ENCODE measurements at places on chromosomes 12 and 14.
A peak's percentile ranks its signal among the peaks of the same experiment; 100 is the strongest.

DNA sequence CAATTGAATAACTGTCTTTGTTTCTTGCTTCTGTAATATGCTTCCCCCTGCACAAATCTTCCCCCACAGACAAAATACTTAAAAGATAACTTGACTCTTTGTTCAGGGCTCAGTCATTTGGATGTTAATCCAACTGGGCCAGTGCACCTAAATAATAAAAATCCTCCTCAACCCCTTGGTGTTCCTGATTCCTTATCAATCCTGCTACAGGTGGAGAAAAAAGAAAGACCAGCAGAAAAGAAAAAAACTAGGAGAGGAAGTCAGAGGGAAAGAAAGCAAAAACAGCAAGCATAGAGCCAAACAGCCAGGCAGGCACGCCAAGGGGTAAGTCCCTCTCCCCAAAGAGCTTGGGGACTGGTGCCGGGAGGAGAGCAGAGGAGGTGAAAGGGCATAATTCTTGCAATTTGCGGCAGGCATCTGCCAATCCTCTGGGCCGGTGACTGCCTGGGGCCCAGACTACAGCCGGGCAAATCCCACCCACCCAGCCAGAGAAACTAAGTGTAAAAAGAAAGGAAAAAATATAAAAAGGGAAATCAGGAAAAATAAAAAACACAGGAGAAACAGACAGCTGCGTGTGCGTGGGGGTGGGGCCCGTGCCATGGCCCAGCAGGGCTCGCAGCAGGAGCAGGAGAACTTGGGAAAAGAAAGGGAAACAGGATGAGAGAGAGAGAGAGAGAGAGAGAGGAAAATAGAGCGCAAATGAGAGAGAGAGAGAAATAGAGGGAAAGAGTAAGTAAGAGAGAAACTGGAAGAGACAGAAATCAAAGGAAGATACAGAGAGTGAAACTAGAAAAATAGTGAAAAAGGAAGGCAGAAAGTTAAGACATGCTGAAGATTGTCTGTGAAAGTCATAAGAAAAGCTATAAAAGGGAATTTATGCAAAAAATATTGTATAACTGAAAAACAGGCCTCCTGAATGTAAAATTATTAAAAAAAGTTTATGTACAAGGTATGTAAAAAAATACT is 21.4 kb downstream of the KLRK1 start:
- DNase-seq, result no peak

DNA sequence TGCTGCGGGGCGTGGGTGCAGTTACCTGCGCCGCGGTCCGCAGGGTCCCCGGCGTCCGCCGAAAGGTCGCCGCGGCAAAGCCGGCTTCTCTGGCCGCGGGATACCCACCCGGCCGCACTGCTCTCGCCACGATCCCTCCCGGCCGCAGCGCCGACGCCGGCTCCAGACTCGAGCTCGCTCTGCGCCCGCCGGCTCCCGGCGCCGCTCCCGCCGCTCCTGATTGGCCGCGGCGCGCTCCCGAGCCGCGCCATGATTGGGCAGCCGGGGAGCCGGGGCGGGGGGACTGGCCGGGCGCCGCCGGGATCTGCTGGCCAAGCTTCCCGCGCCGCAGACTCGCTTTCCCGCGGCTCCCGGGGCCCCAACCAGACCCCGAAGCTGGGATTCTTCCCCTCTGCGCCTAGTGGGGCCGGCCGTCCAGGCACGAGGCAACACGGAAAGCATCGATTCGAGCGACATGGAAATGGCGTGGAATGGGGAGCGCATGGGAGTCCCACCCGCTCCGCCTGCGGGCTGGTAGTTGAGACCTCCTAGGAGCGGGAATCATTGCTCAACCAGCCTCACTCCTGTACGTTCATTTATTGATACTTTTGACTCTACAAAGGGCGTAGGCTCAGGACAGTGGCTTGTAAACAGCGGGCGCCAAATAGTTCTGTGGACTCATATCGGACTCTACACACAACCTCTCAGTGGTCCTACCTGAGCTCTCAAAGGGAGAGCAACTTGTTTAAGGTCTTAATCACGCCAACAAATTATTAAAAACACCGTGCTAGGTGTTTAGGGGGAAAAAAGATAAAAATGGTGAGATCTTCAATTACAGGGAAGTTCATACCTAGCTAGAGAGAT is 36.4 kb upstream of the STON2 start:
- peak; percentile 35 for DNase-seq

- DNase-seq, result no peak
Observed at GRCh38 chr12:51759695-51760094, 88.8 kb downstream of the FIGNL2 start.

- DNase-seq, result no peak
Observed at GRCh38 chr14:96874127-96874526, 76.9 kb downstream of the VRK1 start.

GRCh38 chr12:131349397-131350127 is 361.3 kb upstream of the SFSWAP start:
- DNase-seq, result no peak

DNA sequence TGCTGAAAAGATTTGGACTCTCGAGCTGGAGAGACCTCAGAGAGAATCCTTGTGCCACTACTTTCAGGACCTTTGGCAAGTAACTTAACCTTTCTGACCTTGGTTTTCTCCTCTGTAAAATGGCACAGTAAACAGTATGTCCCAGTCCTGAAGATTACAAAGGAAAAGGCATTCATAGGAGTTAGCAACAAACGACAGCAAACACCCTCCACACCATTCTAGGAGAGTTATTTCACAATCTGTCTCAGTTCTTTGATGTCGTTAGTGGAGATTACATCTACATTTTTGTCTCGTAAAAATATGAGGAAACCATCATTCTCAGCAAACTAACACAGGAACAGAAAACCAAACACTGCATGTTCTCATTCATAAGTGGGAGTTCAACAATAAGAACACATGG is 205.7 kb downstream of the ITPR2 start:
- DNase-seq, result no peak

GRCh38 chr14:36467332-36467731 is 52.7 kb downstream of the NKX2-1 start:
- no peak for DNase-seq

DNA sequence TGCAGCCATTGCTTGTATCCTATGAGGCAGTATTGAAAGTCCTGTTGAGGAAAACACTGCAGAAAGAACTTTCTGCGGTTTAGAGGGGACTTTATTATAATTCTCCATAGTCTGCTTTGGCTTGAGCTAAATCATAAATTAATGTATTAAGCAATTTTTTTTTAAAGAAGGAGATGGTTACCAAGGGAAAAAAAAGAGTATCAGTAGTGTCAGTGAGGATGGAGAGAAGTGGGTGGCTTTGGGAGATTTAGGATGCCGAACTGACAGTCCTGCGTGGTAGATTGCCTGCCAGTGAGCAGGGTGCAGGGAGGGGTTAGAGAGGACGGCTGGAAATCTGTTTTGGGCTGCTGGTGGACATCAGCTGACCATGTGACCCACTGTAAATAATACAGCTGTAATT is 96.8 kb downstream of the MYRFL start:
- no peak for DNase-seq

- no peak for DNase-seq
Observed at GRCh38 chr12:108238474-108238873, 100.6 kb downstream of the CMKLR1 start.

DNA sequence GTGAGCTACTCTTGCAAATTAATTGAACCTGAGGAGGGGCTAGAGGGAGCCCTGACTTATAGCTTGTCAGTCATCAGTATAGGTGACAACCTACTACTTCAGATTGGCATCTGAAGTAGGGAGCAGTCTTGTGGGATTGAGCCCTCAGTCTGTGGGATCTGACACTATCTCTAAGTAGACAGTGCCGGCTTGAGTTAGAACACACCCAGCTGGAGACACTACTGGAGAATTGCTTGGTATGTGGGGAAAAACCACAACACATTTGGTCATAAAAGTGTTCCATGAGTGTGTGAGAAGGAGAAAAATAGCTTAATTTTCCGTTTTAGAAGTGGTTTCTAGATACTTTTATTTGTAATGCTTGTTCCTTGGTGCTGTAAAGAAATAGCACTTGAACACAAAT is 30.5 kb upstream of the DDHD1 start:
- DNase-seq, result no peak

DNA sequence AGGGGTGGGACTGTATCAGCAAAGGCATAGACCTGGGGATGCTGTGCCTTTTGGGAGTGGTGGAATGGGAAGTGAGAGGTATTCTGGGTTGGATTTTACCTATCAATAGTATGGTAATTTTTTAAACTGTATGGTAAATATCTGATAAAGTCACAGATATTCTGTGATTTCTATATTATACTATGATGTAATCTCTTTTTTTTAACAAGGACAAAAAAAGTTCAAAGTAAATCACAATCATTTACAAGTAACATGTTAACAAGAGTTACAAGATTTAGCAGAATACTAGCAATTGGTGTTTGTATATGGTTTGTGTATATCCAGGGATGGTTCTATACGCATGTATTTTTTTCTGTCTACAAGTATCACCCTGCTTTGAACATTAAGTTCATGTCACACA is 56.0 kb downstream of the BMAL2 start:
- no peak for DNase-seq

DNA sequence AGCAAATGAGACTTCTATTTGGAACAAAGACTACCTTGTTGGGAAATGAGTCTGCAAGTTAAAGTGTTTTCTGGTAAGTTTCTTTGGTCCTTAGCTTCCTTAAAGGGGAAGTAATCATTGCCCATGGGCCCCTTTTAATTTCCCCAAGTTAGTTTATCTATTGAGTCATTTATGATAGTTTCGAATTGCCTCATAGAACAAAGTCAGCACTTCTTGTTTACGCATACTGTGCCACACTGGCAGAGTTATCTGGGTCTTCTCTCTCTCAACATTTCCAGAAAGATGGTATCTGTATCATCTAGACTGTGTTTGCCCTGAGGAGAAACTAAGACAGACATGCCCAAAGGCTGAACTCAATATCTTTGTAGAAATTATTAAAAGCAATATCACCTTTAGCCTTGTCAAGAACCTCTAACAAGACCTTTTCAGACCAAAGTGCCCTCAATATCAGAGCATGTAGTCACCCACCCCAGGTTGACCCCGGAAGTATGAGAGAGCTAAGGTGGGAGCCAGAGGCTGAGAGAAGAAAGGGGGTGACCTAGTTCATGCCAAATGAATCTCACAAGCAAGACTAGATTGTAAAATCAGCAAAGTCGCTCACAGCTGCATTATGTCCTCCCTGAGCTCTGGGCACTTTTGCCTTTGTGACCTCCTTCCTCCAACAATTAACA is 40.0 kb downstream of the GPR65 start:
- DNase-seq, result no peak

DNA sequence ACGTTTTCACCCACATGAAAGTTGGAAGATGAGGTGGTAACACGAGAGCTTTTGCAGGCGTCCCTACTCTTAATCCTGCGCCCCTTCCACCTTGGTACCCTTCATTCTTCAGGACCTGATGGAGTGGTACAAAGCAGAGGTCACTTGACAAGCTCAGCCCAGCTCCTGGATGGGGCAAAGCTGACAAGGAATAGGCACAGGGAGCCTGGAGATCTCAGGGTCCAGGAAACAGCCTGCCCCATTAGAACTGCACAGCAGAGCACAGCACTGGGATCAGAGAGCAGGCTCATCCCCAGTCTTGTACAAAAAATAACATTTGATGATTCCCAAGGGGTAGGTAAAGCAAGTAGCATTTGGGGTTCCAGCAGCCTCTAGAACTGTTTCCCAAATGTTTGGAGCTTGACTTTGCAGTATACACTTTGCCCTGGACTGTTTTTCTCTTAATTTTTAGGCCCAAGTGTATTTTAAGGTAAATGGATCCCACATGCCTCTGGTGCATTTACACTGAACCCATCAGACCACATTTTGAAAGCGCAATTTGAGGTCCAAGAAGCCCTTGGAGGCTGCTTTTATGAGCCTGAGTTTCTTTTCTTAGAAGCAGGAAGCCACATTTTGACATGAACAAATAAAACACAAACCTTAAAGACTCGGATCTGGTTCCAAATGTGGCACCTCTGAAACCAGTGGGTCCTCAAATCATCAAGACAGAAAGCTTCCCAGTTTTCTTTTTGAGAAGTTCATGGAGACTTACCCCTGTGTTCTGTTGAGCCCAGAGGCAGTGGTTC is 633 bp downstream of the TC2N start:
- no peak for DNase-seq

DNA sequence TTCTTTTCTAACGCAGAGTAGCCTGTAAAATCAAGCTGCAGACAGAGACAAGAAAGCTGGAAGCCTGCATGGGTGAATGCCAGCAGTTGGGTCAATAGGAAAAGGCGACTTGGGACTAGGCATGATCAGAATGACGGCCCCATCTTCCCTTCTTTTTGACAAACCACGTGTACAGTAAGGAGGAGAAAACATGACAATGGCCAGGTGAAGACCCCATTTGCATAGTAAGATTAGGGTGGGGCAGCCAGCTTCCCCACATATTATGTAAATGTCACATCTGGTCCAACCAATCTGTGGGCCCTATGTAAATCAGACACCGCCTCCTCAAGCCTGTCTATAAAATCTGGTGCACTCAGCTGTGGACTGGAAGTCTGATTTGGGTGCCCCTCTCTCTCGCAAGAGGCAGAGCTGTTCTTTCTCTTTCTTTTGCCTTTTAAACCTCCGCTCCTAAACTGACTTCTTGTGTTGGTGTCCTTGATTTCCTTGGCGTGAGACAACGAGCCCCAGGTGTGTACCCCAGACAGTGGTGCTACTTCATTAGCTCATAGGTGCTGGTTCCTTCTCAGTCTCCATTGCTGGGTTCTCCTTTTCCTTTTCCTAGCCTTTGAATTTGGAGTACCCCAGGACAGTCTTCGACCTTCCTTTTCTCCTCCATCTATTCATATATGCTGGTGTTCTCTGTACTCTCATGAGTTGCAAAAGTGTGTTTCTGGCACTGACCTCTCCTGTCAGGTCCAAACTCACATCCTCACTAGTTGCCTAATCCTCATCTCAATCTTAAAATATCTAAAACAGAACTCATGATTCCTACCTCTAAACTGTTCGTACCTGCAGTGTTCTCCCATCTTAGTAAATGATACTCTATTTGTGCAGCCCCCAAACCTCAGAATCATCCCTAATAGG is 9.4 kb upstream of the DHRS7 start:
- DNase-seq, result no peak

DNA sequence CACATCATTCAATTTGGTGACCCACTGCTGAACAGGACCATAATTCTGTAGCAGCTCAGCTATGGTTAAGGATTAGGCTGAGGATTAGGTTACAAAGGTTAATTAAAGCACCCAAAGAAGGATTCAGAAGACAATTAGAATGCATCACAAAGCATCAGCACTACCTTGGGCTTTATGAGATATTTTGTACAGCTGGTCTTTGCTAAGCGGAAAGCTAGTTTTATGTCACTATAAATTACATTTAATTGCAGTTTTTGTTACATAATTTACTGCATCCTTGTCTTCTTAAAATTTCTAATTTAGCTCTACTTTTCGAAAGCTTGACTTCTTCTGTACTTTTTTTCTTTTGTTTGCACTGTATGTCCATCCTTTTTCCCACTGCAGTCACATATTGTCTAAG is 711.5 kb downstream of the RPS29 start:
- no peak for DNase-seq
